ENCODE measurements at places on chromosomes 4 and X.

- no peak for DNase-seq
These were observed 565 bp upstream of the ZNF41 start for GRCh38 chrX:47483306-47484268.

DNA sequence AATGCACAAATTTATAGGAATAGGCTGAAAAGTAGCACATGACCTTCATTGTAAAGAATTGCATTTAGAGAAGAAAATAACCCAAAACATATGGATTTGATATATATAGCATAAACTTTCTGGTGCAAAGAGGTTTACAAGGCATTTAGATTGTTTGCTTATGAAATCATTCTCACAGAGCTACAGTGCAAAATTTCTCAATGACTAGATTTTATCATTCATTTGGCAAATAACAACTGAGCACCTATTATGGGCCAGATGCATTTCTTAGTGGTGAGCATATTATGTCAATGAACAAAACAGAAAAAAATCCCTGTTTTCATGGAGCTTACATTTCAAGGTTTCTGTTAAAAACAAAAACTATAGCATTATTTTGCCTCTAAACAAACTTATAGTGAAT is 34.1 kb upstream of the TNIP3 start:
- DNase-seq, result no peak

- no peak for DNase-seq
These were observed 49.7 kb upstream of the KLHL8 start for GRCh38 chr4:87270144-87270543.

GRCh38 chr4:102387552-102388150 is 42.4 kb upstream of the SLC39A8 start:
- no peak for DNase-seq

DNA sequence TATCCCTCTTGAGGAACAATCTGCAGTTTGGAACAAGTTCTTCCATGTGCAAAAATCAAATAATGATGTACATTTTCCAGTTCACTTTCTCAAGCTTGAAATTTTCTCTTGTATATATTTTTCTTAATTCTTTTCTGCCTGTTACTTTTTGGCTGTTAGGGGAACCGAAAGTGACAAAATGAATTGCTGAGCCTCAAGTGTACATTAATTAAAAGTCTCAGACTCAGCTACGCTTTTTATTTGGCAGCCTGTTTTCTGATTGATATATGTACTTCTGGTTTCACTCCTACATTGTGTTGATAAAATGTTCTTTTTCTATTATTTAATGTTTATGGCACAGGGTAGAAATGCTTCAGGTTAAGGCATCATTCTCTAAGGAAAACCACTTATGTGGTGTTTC is 999.5 kb downstream of the PDHA2 start:
- DNase-seq, result no peak

DNA sequence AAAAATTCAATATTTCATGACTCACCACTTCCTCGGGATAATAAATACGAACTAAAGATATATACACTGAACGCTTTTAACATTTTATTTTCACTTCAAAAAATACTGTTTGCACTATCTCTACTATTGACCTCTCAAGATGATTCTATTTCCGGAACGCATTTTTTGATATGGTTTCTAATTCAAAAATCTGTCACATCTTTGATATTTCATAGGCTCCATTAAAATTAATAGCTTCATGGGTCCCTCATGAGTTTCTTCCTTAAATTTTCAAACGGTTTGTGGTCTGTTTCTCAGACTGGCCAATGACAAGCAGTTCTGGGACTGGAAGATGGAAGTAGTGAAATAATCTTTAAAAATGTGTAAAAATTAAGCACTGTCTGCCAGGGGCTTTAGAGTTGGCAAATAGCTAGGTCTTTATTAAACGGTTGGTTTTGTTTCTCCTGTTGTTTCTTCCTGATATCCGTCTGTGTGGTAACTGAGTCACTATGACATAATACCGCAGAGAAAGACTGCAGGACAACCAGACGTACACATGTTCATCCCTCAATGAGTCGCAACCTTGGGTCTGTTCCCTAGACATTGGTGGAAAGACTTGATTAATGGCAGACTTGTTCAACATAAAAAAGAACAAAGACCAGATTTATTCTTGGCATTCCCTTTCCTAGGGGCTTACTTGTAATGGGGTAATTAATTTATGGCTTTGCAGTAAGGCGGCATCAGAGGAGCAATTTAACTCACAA is 133.8 kb downstream of the PALLD start:
- no peak for DNase-seq

DNA sequence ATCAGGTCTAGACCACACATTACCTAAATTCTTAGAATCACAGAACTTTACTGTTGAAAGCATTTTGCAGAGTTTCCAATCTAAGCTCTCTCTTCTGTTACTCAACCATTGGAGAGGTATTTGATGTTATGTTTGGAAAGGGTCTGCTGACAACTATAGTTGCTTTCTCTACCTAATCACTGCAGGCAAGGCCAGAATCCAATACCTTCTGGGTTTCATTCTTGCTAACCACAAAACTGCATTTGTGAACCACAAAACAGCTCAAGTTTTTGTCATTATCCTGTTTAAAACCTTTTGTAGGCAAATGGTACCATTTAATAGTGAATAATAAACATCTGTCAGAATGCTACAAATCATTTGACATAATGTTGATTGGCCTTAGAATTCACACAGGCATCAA is 380.1 kb downstream of the GASK1B start:
- no peak for DNase-seq

- DNase-seq, result no peak
These were observed 208.1 kb downstream of the FBXW7 start for GRCh38 chr4:152327606-152328453.

GRCh38 chr4:139606103-139606502 is 50.1 kb upstream of the SETD7 start:
- no peak for DNase-seq

- DNase-seq, result no peak
These were observed 11.9 kb downstream of the HTT-AS start for GRCh38 chr4:3062471-3062870.

GRCh38 chr4:122617597-122618593 is 3.0 kb downstream of the IL21 start:
- DNase-seq, result no peak

- no peak for DNase-seq
These were observed 170.3 kb downstream of the LDB2 start for GRCh38 chr4:16728111-16728510.

DNA sequence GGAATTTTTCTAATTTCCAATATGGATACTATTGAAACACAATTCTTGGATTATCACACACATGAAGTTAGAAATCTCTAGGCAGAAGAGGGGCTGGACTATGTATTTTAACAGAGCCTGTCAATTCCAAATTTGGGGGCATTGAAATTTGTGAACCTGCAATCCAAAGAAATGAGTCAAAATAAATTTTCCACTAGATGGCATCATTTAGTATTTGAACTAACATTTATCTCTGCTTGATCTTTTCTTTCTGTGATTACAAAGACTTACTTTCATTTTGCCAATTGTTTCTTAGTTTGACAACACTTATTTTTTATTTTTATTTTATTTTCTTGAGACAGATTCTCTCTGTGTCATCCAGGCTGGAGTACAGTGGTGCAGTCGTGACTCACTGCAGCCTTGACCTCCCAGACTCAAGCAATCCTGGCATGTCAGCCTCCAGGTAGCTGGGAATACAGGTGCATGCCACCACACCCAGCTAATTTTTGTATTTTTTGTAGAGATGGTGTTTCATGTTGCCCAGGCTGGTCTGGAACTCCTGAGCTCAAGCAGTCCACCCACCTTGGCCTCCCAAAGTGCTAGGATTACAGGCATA is 2.7 kb upstream of the PYURF start:
- no peak for DNase-seq

DNA sequence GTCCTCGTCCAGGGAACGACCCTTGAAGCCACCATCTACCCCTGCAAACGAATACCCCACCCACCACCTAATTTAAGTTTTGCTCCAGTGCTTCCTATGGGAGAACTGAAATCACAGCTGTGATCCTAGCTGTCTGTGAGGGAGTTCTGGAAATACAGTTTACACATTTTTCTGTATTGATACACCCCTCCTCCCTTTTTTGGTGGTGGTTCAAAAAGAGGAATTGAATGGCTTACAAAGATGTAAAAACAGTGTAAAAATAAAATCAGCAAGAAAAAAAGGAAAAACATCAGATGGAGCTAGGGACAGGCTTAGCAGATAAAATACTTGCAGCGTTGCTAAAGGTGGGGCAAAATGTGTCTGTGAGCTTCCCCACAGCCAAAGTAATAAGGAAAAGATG is 86.6 kb downstream of the SORCS2 start:
- DNase-seq, result no peak

DNA sequence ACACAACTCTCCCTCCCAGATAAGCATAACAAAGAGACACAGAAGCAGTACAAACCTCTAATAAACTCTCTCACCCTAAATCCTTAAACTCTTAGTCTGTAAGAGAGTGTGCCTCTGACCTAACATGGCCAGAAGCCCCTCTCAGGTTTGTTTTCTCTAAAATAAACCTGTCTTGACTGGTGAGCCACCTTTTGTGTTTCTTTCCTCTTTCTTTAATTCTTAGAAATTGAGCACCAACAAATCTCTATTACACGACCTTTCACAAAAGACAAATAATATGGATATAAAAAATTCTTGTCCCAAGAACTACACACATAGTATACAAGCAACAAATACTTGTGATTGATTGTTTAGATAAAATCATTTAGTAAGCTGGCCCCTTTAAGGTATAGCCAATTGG is 573.7 kb downstream of the EPHA5 start:
- DNase-seq, result no peak

GRCh38 chrX:154059231-154059630 is 38.3 kb downstream of the MECP2 start:
- no peak for DNase-seq

GRCh38 chr4:109959195-109959594 is 46.5 kb downstream of the EGF start:
- no peak for DNase-seq

GRCh38 chr4:8614365-8615193 is 22.0 kb downstream of the CPZ start:
- DNase-seq, result no peak

DNA sequence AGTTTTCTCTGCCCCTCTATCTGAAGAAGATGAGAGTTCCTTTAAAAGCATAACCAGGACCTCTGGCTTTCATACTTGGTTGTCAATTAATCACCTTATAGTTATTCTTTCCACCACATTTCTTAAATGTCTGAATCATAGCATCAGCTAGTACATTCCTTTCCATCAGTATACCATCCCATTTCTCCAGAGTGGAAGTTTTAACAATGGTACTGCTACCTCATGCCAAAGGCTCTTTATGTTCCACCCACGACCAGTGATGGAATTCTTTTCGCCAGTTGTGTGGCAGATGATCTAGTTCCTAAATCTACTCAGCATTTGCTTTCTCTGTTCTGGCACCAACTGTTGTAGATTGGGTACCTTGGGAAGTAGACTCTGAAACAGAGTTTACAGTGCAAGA is 379.8 kb downstream of the ZNF674 start:
- no peak for DNase-seq

GRCh38 chr4:48470570-48470969 is 12.6 kb upstream of the SLC10A4 start:
- no peak for DNase-seq

DNA sequence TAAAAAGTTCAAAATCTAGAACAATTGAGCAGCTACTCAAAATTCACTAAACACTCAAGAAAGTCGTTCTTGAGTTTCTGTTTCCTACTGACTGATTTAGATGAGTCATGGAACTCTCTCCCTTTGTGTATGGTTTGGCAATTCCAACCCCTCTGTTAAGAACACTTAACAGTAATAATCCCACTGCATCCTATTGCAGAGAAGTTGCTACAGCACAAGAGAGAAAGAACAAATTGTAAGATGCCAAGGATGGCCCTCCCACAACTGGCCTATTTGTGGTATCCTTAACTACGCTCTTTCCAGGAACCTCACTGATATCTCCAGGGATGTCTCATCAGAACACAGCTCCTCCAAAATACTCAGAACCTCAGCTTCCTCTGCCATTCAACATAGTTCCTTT is 701.8 kb upstream of the TENM3 start:
- DNase-seq, result no peak

DNA sequence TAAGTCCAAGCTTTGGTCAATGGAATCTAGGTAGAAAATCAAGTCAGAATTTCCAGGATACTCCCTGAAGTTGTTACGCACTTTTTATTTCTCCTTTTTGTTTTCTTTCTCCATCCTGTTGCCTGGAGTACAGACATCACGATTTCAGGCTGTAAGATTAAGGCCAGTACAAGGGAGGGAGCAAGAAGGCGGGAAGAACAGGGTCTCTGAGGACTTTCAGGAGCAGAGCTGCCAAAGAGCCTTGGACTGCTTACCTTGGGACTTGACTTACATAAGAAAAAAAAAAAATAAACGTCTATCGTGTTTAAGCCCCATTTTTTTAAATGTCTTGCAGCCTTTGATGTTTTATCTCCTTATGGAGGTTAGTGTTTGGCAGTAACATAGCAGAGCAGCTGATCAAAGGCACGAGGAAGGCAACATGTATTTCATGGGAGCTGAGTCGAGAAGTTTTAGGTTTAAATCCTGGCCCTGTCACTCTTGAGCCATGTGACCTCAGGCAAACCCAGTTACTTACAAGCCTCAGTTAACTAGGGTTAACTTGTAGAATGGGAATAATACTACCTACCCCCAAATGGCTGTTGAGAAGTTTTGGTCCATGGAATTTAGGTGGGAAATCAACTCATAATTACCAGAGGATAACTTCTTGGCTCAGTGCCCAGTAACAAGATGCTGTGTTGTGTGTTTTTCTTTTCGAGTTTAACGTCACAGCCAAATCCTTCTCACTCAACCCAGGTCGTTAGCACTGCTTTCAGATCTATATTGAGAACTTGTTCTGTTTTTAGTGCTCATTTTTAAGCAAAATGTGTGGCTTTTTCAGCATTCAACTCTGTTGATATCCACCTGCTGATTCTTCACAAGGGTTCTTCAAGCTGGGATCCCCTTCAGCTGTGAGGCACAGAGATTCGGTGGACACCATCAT is 106.8 kb downstream of the CLNK start:
- DNase-seq, result no peak

DNA sequence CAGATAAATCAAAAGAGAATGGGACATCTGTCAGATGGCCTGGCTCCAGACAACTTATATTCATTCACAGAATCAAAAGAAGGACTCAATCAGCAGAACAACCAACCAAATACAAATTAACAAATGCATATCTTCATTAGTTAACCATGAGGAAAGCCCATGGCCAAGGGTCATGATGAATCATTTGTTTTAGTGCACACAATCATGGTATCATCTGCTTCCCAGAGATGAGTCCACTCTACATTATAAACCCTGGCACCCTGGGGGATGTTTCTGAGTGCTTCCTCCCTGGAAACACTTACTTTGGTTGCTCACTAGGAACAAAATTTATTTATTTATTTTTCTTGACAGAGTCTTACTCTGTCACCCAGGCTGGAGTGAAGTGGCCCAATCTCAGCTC is 453.3 kb upstream of the HS3ST1 start:
- no peak for DNase-seq

DNA sequence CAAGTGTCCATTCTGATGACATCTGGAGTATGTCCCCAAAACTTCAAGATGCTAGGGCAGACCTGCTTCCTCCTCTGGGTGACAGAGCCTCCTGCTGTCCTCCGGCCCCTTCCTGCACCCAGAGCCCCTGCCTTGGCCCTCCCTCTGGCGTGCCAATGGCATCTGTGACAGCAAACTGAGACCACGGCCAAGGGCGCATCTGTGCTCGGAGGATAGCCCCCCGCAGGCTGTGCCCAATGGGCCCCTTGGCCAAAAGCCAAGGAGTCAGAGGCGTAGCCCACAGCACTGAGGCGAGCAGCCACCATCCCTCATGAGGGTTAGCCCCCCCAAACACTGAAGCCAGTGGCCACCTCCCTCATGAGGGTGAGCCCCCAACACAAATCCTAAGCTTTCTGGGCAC is 7.9 kb downstream of the LRPAP1 start:
- DNase-seq, result no peak

GRCh38 chrX:137926090-137926489 is 360.2 kb downstream of the ZIC3 start:
- no peak for DNase-seq

All from stimulated activated CD4-positive, alpha-beta T cell treated with anti-CD3 and anti-CD28 coated beads, Interleukin-2, amount 100 ng/mL, for 4 hours (primary cell).